Left lung (tissue), 14 donors: ENCODE measurements at places on chromosomes 5 and 9. TPM values are rescaled to one million over a fixed set of nuclear protein-coding genes. Genes with fewer than 3 reads are reported as not detected.

DNA sequence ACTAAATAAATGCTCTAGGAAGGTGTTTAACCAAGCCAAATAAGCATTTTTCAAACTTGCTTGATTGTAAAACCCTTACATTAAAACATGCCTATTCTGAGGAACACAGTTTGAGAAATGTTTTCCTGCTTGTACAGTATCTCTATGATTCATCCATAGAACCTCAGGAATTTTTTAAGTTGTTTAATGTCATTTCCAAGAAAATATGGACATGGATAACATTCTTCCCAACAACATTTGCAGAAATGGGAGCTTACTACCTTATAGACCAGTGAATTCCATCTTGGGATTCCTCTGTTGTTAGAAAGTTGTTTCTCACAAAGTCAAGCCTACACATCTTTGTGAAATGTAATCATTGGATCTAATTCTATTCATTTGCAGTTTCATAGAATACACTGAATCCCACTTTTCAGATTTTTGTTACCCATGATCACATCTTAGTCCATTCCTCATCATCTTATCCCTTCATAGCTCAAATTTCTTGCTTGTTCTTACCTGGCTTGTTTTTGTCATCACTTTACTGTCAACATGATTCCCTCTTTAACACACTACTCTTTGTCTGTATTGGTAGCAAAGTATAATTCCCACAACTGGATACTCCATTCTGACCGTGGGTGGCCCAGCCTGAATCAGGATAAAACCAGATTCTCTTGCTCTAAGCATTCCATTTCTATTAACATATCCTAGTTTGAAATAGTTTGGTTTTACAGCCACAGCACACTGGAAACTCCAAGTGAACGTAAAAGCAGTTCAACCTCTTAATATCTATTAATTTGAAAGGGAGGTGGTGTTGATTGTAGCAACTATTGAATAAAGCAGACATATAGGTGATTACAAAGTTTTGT lies 49.4 kb upstream of the PAPPA start:
- no peak for DNase-seq

DNA sequence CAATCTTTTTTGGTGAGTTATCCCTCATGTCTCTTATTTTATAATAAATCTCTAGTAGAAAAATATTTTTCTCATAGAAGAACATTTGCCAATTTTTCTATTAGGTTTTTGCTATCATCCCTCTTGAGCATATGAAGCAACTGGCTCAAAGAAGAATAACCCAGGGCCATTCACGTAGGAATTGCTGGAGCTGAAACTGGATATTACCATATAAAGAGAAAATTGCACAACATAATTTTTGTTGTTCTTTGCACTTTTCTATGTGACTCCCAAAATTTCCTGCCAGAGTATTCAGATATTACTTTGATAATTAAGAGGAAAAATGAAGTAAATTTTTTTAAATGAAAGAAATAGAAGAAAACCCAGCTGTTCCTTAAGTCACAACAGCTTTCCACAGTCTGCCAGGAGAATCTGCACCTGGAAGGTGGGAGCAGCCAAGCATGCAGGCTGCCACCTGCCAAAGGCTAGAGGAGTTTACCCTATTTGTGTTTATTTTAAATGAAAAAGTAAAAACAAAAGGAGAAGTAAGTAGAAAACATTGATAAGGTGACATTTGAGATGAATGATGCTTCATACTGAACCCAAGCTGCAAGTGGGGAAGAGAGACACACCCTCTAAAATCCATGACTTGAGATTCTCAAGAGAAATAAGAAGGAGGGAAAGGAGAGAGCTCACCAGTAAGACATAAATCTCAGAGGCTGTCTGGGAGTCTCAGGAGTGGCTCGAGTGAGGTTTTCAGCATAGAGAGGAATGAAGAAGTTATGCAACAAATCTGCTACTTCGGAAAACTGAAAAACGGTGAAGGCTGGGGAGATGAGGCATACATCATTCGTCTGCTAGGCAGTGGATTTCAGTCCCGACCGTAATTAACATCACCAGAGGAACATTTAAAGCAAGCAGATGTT lies 31.5 kb upstream of the FREM1 start:
- DNase-seq, result no peak

DNA sequence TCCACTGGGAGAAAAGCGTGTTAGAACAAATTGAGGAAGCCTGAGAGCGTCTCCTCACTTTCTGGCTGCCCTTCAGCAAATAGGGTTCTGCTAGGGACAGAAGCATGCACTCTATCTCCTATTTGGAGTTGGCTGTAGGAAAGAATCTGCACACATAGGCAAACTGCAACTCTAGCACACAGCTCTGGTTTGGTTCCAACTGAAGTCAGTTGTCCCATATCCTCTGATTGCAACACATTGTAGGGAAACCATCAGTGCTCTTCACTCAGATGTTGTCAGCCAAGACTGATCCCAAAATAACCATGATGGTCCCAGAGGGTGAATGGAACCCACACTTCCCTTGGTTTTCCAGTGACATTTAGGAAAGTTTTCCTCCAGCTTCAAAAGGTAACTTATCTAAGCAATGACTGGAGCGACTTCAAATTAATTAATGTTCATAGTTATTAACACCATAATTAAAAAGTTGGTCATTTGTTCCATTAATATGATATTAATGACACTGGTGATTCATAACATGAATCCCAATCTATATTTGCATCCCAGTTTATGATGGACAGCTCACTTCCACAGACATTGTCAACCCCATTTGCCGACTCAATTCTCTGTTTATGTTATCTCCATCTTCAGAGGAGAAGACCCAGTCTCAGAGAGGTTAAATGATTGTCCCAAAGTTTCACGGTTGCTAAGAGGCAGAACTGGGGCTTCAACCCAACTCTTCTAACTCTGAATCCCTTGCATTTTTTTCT lies 136.7 kb upstream of the ZNF462 start:
- DNase-seq, result no peak

DNA sequence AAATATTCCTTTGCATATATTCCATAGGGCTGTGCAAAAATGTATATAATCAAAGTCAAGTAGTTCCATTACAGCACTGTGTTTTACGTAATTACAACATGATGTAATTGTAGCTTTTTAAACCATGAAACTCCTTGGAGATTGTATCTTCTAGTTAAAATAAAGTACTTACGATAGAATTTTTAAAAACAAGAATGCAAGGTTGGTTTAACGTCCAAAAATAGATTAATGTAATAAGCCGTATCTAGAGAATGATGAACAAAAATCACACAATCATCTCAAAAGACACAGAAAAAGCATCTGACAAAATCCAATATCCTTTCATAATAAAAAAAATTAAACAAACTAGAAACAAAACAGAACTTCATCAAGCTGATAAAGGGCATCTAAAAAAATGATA lies 86.2 kb downstream of the DENND1A start:
- DNase-seq, result no peak

DNA sequence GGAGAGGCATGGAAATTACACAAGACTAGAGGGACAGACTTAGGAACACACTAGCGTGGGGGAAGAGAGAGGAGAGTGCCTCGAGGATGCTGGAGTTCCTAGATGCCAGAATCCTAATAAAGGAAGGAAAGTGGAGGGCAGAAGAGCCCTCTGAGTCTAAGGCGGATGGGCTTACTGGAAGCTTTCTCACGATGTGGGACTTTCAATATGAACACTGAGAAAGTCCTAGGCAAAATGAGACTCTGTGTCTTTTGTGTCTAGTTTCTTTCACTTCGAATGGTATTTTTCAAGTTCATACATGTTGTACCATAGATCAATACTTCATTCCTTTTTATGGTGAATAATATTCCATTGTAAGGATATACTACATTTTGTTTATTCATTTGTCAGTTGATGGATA lies 239.4 kb downstream of the NSG2 start:
- DNase-seq, result no peak

GRCh38 chr5:66877843-66878242 lies 281.6 kb downstream of the MAST4 start:
- no peak for DNase-seq

DNA sequence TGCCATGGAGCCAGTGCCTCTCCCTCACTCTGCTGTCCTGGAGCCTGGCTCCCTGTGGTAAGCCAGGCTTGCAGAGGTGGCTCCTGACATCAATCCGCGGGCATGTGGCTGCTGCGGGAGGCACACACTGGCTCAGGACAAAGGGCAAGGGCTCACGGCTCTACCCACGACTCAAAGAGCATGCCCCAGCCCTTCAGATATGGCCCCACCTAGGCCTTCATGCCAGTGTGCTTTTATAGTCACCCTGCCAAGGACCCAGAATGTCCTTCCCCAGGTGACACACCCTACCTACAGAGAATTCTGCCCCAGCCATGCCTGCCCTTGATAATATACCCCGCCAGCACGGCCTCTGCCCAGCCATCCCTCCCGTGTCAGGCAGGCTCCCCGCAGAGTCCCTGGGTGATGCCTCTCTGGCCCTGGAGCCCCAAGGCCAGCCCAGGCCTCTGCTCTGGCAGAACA lies 1.6 kb downstream of the MGAT4B start:
- DNase-seq, result no peak

DNA sequence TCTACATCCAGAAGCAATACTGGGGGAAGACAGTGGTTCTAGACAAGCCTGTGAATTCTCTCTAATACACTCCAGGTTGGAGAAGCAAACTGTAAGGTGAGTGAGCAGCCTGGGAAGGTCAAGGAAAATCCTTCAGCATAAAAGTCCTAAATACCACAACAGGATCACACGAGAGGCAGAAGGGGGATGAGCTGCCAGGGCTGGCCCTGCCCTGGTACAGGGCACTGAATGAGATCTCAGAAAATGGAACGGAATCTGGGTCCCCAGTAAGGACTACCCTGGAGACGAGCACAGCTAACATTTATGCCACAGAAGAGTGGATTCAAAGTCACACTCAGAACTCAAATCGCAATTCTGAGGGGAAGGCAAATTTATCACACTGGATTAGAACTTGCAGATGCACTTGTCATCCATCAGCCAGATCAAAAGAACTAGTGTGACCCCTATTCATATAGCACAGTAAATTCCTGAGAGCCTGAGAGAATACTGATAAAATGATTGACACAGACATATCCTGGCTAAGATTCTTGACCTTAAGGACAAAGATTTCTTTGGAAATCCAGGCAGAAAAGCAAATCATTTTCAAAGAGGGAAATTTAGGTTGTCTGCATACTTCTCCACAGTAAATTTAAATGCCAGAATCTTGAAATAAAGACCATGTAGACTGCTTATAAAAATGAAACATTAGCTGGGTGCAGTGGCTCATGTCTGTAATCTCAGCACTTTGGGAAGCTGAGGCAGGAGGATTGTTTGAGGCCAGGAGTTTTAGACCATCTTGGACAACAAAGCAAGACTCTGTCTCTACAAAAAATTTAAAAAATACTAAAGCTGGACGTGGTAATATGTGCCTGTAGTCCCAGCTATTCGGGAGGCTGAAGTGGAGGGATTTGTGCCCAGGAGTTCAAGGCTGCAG lies 25.6 kb downstream of the FYB1 start:
- no peak for DNase-seq

GRCh38 chr9:27717991-27718390 lies 144.7 kb upstream of the C9orf72 start:
- no peak for DNase-seq

DNA sequence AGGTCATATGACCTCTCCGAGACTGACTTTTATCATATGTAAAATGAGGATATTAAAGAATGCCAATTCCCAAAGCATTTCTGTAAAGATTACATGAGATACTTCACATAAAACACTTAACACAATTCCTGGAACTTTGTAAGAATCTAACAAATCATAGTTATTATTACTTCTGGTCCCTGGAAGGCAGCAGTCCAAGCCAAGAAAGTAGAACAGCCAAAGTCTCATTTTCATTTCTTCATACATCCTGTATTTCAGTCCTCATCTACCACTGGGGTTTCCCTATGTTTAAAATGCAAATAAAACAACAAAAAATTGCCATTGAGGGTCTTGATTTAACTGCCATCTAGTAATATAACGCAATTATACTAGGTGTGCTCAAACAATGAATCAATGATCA lies 179.5 kb downstream of the MARCHF11 start:
- DNase-seq, result no peak

- no peak for DNase-seq
Observed at GRCh38 chr9:71895117-71895516, 15.9 kb downstream of the ABHD17B start.

- DNase-seq, result no peak
Observed at GRCh38 chr9:91757782-91758181, 192.2 kb downstream of the ROR2 start.

The PPP2CA gene
- 123 TPM for polyA plus RNA-seq

GRCh38 chr9:113261917-113262671 lies 13.3 kb downstream of the CDC26 start:
- no peak for DNase-seq
